ENCODE measurements at places on chromosomes 13 and 19.

GRCh38 chr13:77465603-77466195 lies 69.8 kb upstream of the SCEL start:
- DNase-seq, result no peak

DNA sequence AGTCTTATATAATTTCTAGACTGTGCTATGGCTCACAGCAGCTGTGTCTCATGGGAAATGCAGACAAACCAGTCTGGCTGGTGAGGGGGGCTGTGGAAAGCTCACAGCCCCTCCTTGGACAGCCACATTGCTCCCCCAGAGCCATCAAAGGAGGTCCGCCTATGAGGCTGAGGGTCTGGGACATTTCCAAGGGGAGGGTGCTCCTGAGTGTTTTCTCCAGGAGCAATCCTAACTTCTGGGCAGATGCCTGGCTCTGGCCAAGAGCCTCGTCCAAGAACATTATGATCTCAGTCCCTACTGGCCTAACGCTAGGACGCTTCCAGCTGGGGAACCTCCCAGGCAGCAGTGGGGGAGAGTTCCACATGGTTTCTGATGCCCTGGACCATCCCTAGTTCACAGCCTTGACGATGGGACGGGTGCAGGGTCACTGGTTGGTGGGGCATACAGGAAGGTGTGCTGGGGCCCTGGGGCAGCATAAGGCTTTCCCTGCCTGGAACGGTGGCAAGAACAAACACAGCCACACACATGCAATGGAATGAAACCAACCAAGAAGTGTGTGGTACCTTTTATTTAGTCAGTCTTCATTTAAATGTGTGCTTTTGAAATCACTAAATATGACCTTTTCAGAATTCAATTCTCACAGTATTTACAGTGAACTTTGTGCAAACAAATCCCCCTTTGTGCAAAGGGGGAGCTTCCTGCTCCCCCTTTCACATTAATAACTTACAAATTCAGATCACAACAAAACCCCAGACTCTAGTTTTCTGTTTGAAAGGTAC lies 60.6 kb downstream of the CDADC1 start:
- no peak for DNase-seq

- DNase-seq, result no peak
These were observed 12.8 kb downstream of the DEDD2 start for GRCh38 chr19:42204664-42205063.

- DNase-seq, result no peak
These were observed 17.7 kb downstream of the NFIX start for GRCh38 chr19:13012690-13013608.

- no peak for DNase-seq
These were observed 62.9 kb downstream of the GGACT start for GRCh38 chr13:100525453-100526317.

DNA sequence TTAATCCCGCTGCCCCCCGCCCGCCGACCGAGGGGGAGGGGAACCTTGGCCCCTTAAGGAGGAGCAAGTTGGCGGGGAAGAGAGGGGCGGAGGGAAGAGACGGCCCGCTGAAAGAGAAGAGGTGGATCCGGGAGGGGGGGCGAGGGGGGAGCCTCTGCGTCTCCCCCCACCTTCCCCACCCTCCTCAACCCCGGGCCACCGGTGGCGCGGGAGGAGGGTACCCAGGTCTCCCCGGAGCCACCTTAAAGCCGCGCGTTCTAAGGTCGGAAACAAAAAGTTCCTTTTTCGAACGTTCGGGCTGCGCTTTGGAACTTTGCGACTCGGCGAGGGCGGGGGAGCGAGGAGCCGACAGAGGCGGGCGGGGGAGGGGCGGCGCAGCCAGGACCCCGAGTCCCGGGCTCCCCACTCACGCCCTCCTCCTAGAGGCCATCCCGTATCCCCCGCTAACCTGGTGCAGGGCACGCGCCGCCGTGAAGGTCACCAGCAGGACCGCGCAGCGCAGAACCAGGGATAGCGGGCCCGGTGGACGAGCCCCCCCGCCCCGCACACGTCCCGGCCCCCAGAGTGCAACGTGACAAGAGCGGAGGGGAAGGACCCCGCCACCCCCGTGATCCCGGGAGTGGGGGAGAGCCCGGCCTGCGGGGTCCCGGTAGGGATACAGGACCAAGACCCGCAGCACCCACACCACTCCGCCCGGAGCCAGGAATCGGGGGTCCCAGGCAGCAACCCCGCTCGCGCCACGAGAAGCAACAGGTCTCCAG lies 659 bp downstream of the ERF start:
- DNase-seq, result peak; percentile 88

DNA sequence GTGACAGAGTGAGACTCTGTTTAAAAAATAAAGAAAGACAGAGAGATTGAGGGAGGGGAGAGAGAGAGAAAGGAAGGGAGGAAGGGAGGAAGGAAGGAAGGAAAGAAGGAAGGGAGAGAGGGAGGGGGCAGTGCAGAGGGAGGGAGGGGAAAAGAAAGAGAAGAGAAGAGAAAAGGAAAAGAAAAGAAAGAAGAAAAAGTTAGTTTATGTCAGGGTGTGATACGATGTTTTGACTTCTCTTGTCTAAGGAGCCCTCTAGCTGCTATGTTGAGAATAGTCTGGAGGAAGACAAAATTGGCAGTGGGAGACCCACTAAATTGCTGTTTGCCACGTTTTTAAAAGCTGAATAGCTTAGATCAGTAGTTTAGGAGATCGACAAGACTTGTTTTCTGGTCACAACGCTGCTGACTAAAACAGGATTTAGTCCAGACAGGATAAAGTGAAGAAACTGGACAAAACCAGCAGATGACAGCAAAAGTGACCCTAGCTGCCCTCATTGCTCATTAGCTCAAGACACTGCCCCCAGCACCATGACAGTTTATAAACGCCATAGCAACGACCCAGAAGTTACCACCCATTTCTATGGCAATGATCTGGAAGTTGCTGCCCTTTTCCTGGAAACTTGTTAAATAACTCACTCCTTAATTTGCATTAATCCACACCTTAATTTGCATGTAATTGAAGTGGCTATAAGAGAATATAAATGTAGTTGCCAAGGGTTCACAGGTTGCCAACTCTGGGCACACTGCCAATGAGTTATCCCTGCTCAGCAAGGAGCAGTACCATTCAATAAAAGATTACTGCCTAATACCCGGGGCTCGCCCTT lies 11.1 kb downstream of the TEX101 start:
- no peak for DNase-seq

DNA sequence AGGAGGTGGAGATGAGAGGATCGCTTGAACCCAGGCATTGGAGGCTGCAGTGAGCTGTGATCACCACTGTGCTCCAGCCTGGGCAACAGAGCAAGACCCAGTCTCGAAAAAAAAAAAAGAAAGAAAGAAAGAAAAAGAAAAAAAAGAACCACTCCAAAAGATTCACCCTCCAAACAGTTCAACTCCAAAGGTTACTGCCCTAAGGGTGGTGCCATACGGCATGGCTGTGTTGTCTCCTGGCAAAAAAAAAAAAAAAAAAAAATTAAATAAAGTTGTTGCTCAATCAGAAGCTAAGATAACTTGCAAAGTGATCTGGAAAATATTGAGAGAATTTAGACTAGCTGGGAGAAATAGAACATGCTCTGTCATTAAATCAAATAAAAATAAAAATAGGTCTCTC lies 79.5 kb downstream of the KCTD15 start:
- DNase-seq, result no peak

GRCh38 chr13:49935171-49936074 lies 717 bp downstream of the SPRYD7 start:
- no peak for DNase-seq

DNA sequence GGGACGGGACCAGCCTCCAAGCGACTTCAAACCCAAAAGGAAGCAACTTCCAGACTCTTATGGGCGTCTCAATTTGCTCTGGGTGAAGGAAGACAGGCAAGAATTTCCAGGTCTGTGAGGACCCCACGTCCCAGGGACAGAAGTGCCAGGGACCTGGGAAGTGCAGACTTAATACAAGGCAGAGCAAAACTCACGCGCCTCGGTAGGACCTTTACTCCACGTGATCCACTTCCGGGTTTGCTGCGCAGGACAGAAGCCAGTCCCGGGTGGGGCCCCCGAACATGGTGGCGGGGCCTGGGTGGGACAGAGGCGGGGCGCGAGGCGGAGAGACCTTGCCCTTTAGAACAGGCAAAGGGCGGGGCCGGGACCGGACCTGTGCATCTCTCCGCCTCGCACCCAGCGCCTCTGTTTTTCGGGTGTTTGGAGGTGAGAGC lies 9.3 kb downstream of the ZNF611 start:
- DNase-seq, result no peak

DNA sequence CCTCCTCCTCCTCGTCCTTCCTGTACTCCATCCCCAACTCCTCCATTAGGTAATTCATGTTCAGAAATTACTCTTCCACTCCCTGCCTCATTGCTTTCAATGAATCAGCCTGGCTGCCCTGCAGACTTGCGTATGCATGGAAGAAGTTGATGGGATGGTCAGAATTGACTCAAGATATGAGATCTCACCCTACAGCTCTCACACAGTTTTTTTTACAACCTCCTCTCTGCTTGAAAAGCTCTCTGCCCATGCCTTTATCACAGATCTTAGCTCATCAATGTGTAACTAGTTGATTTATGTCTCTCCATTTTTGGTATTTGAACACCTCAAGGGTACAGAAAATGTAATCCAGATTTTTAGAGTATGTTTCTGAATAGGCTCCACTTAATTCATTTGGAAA lies 506.9 kb downstream of the TBC1D4 start:
- DNase-seq, result no peak

- DNase-seq, result no peak
These were observed 36.3 kb downstream of the SMIM24 start for GRCh38 chr19:3443840-3444694.

DNA sequence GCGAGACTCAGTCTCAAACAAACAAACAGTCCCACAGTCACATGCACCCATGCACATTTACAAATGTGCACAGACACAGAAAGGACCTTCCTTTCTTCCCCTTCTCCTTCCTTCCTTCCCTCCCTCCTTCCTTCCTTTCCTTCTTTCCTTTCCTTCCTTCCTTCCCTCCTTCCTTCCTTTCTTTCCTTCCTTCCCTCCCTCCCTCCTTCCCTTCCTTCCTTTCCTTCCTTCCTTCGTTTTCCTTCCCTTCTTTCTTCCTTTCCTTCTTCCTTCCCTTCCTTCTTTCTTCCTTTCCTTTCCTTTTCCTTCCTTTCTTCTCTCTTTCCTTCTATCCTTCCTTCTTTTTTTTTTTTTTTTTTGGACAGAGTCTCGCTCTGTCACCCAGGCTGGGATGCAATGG lies 16.2 kb upstream of the EBI3 start:
- no peak for DNase-seq

- peak; percentile 76 for DNase-seq
These were observed at the start of gene MEX3D for GRCh38 chr19:1568320-1569019. MEX3D (minus strand) TSS chr19:1568325; CDS start chr19:1568058, 267 bp downstream.
